ENCODE measurements at places on chromosomes 11 and 22. TPM values are rescaled to one million over a fixed set of nuclear protein-coding genes. Genes with fewer than 3 reads are reported as not detected.

LGR4 gene
- 115 TPM for total RNA-seq

SCUBE1 gene
- 3.5 TPM for total RNA-seq

PTGDR2 gene
- 1.5 TPM for total RNA-seq

HTR3A gene
- total RNA-seq, result 1.7 TPM

IGLL1 gene
- not detected for total RNA-seq

OR8G5 gene
- not detected for total RNA-seq

A4GALT gene
- 11.3 TPM for total RNA-seq

CCDC73 gene
- total RNA-seq, result not detected

SAMM50 gene
- 26.4 TPM for total RNA-seq

NRXN2 gene
- 2.7 TPM for total RNA-seq

GTSE1 gene
- 14.9 TPM for total RNA-seq

TRIM49B gene
- total RNA-seq, result not detected

NKAPD1 gene
- total RNA-seq, result 28.1 TPM

FAM168A gene
- 22.2 TPM for total RNA-seq

PHLDA2 gene
- total RNA-seq, result 4.1 TPM

ZNF280B gene
- 0.80 TPM for total RNA-seq

GRCh38 chr22:48513446-48513845, 1314.2 kb downstream of the BRD1 start:
- no peak for DNase-seq

DNA sequence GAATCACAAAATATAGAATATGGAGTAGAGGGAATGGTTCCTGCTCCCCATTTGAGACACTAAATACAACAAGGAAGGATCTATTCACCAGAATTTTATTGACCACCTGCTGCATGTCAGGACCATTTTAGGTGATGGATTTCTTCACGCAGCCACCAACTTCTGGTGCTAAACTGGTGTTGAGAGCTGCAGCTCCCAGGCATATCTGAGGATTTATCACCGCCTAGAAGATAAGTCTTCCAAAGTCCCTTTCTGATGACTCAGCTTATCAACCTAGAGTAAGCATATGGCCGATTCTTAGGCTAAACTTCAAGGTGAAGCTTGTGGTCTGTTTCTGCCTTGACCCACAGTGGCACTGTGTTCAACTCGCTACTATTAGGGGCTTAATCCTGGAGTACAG, 6.7 kb downstream of the DDI1 start:
- no peak for DNase-seq

DNA sequence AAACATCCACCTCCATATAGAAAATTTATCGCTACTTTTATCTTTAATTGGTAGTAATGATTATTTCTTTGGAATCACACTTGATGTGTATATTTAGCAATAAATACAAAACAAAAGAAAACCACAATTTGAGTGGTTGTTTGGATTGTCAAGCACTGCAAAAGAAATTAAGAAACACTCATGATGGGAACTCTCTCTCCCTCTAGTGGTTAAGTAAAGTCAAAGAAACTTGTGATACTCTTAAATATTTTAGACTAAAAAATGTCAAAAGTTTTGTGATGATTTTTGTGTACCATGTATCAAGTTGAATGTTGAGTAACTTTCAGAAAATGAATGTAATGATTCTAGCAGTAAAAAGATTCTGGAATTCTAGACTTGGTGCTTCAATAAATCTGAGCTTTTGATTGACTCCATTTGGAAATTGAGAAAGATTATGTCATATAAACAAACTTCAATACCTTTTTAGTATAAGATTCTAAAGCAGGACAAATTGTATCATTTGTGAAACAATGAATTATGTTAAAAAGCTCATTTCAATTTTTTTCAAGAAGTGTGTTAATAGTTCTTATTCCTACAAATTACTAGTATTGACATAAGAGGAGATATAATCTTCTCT, 20.8 kb downstream of the MUC15 start:
- DNase-seq, result no peak

DNA sequence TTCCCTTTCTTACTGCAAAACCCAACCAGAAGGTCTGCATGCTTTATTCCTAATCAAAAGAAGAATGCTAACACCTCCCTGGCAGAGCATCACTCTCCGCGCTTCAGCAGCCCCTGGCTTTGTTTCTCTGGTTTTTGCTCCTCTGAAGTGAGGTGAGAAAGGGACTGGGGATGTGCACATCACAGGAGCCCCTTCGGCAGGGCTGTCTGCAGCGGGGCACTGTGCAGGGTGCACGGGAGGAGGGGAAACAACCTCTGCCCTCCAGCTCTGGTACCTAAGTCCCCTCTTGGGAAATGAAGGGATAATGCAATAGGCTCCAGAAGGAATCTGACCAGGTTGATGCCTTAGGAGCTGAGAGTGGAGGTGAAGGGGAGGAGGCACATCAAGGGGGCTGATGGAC, 312.7 kb downstream of the NTM start:
- no peak for DNase-seq

GRCh38 chr22:20319041-20319744, 667 bp downstream of the DGCR6L start:
- no peak for DNase-seq

DNA sequence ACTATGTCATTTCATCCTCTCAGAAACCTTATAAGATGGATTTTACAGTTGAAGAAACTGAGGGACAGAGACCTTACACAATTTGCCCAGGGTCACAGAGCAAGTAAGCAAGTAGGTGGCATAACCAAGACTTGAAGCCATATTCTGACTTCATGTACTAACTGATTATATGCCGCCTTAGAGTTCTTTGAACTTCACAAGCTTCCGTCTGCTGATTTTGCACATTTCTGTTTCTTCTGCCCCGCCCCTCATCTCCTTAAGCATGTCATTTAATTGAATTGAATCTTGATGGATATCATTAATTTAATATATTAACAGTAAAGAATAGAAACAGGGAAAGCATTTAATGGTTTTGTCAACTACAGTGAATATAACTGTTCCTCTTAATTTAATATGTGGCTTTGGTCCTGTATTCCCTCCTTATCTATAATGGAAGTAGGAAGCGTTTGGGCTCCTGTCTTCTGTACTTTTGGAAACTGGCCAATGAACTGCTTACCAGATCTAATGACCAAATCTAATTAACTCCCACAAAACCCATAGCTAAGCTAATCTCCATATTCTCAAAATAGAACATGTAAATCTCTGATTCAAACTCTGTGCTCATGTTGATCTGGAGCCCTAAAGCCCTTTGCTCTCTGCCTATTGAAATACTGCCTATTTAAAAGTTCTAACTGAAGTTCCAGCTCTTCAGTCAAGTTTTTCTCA, 30.4 kb downstream of the SIK2 start:
- no peak for DNase-seq

DNA sequence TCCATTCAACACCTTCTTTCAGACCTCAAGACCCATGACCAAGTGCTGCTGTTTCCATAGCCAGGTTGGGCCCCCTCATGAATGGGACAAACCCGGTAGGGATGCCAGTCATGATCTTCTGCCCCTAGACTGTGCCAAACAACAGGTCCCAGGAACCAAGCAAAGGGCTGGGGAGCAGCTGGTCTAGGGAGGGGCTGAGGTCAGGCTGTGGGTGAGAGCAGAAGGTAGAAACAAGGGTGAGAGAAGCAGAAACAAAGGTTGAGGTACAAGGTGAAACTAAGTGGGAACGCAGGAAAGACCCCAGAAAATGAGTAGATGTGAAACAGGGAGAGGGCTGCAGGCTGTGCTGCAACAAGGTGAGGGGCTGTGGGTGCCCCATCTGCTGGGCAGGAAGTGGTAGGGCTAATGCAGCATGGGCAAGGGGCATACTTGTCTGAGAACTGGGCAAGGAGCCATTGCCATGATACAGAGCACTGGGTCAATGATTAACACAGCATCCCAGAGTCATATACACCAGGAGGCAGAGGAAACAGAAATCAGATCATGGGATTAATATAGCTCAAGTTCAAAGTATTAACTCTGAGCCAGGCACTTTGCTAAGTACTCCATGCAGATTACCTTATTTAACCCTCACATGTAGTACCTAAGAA, 45.9 kb downstream of the SLC1A2 start:
- DNase-seq, result no peak

DNA sequence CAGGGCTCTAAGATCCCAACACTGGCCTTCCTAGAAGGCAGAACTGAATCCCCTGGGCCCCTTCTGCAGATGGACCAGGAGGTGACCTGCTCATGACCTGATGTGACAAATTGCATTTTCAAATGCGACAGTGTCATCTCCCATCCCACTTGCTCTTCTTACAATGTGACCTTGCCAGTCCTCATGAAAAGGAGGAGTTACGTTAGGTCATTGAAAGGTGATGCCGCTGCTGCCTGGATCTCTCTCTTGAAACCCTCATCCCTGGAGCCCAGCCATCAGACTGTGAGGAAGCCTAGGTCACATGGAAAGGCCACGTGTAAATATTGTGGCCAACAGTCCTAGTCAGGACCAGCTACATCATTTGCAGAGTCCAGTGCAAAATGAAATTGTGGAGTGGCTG, 5.7 kb upstream of the C1QTNF4 start:
- no peak for DNase-seq

DNA sequence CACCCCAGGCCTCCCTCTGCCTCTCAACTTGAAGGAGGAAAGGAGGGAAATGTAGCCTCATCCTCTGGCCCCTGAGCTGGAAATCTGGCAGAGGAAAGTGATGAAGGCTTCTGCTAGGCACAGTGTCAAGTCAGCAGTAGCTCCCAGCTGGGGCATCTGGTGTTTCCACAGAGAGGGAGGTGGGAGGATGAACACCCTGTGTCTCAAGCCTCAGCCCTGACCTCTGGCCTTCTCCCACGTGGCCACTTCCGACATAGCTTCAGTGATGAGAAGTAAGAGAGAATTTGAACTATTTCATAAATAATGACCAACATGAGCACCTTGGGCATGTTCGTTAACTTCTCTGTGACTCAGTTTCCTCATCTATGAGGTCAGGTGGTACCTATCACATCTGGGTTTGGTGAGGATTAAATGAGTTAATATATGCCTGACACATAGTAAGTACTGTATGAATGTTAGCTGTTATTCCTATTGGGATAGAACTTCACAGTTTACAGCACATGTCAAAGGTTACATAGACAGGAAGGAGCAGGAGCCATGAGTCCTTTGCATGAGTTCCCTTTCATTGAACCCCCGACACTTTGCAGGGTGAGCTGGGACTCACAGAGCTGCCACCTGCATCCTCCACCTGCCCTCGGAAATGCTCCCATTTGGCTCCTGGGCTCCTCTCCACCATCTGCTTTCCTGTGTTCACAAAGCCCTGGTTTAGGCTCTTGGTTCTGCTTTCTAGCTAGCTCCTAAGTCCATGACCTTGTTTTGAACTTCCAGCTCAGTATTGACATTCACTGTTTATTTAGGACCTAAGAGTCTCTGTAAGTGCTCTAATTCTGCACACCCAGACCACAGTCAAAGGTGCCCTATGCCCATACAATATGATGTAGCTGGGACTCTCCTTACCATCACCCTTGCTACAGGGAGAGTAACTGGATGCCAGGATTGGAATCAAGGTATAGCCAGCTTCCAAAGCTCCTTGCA, 61.7 kb downstream of the CSNK2A3 start:
- no peak for DNase-seq

DNA sequence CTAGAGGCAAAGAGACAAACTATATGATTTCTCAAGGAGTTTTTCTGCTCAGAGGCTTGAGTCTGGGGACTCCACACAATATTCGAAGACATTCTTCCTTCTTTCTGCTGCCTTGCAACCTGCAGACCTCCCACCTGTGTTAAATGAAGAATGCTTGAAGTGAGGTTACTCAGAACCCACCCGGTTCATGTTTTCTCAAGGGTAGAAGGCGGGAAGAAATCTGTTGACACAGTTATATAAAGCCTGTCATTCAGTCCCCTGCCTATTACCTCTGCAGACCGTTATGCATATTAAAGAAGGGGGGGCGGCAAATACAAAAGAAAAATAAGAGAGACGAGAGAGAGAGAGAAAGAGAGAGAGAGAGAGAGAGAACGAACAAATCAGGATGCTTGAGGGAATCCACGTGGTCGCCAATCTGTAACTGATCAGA, 2.2 kb upstream of the KMT2A start:
- no peak for DNase-seq

DNA sequence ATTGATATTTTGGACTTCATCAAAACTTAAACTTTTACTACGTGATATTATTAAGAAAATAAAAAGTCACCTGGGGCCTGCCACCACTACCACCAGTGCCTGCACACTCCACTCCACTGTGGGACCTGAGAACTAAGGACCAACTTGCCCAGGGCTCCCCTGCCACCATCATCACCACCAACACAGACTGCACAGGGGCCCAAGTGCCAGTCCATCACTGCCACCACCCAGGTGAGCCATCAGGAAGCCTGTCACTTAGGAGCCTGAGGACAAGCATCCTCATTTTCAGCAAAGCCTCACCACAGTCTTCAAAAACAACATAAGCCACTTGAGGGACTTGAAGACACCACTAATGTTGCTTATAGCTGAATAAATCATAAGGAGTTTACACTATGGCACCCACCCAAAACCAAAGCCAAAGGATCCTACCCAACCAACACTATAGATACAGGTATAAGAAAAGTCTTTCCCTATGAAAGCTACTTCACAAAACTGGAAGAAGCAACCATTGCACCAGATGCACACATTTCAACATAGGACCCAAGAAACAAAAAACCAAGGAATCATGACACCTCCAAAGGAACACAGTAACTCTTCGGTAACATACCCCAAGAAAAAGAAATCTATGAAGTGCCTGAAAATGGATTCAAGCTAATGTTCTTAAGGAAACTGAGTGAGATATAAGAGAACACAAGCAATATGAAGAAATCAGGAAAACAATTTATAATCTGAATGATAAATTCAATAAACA, 73.6 kb upstream of the GNAZ start:
- DNase-seq, result no peak

GRCh38 chr22:39214383-39215069, 30.3 kb downstream of the PDGFB start:
- DNase-seq, result no peak

- no peak for DNase-seq
Measured at GRCh38 chr11:1410366-1411291, 20.9 kb downstream of the BRSK2 start.

- DNase-seq, result no peak
Measured at GRCh38 chr11:131533149-131533548, 162.7 kb downstream of the NTM start.

DNA sequence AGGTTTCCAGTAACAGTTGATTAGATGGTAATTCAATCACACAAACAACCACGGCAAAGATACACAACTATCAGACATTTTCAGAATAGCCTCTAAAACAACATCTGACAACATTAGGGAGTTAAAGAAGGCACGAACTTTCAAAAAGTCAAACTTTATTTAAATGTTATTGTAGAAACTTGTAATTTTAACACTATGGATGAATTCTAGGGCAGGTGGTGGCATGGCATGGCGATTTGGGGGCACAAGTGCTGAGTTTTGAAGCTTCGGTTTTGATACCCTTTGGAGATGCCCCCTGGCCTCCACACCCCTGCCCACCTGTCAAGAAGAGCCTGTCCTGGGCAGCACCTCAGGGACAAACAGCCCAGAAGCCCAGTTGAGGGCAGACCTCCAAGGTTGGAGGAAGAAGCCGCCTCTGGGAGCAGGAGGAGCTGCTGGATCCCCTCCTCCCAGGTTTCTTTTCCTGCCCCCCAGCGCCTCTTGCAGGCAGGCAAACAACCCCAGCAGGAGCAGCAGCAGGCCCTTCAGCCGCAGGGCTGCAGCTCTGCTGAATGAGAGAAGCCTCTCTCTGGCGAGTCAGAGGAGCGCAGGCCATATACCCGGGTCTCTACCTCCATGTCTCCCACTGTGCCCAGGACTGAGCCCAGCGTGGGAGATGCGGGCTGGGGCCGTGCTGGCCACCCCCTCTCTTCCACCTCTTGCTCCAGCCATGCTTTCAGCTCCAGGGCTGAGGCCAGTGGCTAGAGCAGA, 102.1 kb upstream of the IGLL5 start:
- no peak for DNase-seq
